KBM-7 (cell line): ENCODE measurements at places on chromosomes 7 and 10.
A peak's percentile ranks its signal among the peaks of the same experiment; 100 is the strongest.

DNA sequence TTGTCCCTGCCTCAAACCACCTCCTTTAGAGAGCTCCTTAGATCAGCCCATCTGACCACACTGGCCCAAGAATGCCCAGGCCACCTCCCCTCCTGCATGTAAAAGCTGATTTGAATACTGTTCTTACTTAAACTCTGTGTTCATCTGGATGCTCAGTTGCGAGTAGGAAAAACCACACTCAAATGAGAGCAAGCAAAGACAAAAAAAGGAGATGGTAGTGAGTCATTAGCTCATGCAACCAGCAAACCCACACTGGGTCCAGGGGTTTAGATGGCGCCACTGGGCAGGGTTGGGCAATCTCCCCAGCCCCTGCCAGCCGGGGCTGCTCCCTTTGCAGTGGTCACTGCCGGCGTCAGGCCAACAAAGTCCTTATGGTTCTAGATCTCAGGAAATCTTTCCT lies 32.7 kb downstream of the TSPAN15 start:
- no peak for DNase-seq

GRCh38 chr10:76303682-76304316 lies 872.4 kb downstream of the LRMDA start:
- DNase-seq: peak; percentile 36

- no peak for DNase-seq
Observed at GRCh38 chr7:84113906-84114850, 80.4 kb downstream of the SEMA3A start.

DNA sequence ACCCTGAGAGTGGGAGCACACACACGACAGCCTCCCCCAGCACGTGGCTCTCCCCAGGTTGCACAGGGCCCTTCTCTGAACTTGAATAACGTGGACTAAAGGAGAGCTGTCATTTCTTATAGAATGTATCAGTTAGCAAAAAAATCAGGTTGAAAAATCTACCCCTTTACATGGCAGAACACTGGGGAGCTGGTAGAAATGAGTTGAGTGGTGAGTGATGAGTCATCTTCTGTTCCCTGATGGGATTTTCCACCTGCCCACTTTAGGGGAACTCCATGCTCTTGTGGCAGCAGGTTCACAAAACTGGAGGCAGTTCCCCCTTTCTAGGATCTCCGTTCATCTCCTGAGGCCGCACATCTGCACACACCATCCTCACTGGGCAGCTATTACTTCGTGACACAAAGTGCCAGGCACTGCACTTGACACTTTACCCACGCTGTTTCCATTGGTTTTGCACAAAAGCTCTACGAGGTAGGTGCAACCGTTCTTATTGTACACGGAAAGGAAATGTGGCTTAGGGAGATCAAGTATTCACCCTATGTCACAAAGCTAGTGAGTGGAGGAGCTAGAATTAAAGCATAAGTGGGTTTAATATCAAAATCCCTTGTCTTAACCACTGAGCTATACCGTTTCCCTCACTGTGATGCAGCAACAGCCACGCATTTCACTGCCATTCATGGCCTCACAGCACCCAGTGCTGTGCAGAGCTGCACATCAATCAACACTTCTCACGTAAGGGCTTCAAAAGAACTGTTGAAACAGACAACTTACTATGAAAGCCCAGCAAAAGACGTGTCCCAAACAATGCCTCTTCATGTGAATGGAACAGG lies 80.2 kb downstream of the RNF216 start:
- DNase-seq: no peak

- no peak for DNase-seq
Observed at GRCh38 chr10:615583-616152, 73.8 kb downstream of the DIP2C start.

- peak; percentile 43 for DNase-seq
Observed at GRCh38 chr10:71285180-71285545, 33.9 kb upstream of the SLC29A3 start.

DNA sequence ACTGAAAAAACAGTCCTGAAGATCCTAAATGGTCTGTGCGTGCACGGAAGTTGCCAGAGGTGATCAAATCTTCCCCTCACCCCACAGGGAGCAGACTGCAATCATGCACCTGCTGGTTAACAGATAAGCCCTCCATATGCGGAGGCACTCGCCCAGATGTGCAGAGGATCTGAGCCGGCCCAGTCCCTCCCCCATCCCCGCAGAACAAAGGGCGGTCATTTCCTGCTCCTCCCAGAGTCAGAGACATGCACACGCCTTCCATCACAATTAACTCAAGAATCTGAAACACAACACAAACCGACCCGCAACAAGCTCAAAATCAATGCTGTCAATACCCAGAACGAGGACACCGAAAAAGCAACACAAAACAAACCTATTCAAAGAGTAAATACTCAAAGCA lies 24.2 kb downstream of the CRTAC1 start:
- DNase-seq: no peak

- DNase-seq: no peak
Observed at GRCh38 chr10:110209926-110210673, 2.7 kb downstream of the MXI1 start.

- DNase-seq: no peak
Observed at GRCh38 chr7:84247591-84247990, 53.0 kb upstream of the SEMA3A start.

- DNase-seq: no peak
Observed at GRCh38 chr7:44498230-44498954, 7.9 kb upstream of the NUDCD3 start.

DNA sequence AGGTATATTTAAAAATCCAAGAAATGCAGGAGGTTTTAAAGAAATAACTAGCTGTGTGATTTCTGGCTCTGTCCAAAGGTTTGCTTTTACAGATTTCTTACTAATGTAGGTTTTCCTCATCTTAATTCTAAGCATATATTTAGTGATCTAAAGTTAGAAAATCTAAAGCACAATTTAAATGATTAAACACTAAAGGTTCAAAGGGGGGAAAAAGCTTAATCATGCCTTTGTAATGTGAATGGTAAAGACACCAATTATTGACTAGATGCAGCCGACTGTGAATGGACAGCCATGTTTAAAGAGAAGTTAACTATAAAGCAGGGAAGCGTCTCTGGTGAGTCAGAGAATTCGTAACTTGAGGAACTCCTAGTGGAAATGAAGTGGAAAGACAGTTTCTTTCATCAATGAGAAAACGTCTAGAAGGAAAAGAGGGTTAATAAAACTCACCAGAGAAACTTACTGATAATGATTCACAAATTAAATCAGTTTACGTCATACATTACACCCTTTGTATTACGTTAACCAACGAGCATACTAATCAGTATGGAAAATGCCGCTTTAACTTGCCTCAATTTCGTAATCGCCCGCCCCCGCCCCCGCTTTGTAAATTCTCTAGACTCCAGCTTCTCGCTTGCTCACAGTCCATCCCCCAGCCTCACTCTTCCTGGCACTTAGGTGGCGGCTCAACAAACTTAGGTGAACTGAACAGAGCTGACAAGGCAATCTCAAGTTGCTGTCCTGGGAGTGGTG lies 1.1 kb upstream of the HBP1 start:
- DNase-seq: peak; percentile 82

GRCh38 chr7:30148951-30149459 lies 14.2 kb downstream of the MTURN start:
- peak; percentile 64 for DNase-seq

DNA sequence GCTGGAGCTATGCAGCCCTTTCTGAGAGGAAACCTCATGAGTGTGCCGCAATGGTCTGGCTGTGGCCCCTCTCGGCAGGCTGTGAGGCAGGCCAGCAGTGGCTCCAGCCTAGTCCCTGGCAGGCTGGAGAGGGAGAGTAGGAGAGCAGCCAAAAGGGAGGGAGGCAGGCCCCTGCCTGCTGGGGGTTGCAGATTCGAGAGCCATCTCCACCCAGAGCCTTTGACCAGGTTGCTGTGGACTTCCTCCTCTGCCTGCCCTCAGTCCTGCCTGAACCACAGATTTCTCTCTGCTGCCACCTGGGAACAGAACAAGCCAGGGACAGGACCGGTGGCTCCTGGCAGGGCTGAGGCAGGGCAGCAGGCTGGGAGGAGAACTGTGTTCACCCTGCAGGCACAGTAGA lies 13.9 kb downstream of the PAX2 start:
- DNase-seq: no peak

- DNase-seq: no peak
Observed at GRCh38 chr7:100352984-100353684, 4.8 kb upstream of the PILRB start.

DNA sequence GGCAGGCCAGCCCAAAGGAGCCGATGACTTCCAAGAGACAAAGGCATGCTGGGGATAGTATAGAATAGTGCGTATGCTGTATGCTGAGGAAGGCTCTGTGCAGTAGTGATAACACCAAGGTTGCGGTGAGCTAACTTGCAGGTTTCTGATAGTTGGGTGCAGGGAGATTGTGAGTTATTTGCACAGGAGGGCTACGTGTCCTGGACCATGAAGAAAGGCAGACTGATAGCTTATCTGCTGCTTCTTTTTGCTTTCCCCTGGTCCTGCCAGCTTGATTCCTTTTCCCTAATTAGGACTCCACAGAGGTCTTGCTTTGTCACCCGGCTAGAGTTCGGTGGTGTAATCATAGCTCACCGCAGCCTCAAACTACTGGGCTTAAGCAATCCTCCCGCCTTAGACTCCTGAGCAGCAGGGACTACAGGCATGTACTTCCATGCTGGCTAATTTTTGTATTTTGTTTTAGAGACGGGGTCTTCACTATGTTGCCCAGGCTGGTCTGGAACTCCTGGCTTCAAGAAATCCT lies 43.9 kb upstream of the ARHGAP12 start:
- DNase-seq: no peak

- no peak for DNase-seq
Observed at GRCh38 chr7:35695473-35695850, 527 bp upstream of the HERPUD2 start.
